Hematopoietic multipotent progenitor cell treated with erythropoietin and hydrocortisone succinate and interleukin-3 and kit ligand, for 8 days (in vitro differentiated cells): ENCODE measurements at places on chromosomes 3 and 15.

DNA sequence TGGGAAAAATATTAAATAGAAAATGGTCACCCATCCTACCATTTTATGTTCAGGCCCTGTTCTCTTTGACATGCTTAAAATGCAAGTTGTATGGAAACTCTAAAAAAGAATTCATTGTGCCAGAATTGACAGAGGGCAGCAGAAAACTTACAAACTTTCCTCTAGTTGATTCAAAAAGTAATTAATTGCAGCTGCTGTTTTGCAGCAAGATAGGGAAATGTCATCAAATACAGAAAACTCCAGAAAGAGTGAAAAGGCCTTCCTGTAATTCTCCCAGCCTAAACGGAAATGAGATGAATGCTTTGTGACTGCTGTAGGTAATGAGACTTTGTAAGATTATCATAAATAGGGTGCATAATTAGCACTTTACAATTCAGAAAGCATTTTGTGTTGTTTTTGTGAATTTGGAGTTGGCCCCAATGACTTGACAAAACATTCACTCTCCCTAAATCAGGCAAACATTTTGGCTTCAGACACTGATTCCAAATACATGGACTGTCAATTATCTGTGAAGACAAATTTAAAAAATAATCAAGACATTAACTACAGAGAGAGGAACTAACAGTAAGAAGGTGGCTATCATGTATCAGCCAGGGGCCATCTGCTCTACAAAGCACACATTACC lies 861.8 kb downstream of the SQOR start:
- no peak for DNase-seq

- DNase-seq = no peak
Measured at GRCh38 chr3:177977381-177978158, 558.7 kb upstream of the KCNMB2 start.

GRCh38 chr3:16145176-16145575 lies 29.3 kb upstream of the GALNT15 start:
- no peak for DNase-seq

DNA sequence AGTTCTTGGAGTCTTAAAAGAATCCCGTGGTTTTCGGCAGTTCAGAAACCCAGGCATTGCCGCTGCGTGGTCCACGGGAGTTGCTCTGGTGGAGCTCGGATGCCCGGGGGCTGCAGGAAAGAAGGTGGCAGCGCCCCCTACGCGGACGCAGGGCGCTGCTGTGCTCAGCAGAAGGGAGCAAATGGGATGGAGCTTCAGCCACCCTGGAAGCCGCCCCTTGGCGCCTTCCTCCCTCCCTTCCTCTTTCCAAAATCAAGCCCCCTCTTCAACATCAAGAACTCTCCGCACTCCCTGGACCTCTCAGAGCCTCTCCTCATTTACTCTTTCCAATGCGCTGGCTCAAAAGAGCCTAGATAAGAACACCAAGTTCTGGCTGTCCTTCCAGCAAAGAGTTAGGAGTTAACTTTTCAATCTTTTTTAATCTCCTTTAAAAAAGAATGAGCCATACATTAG lies 880 bp upstream of the CHRNA7 start:
- no peak for DNase-seq

- DNase-seq = no peak
Measured at GRCh38 chr3:15845475-15845874, 47.7 kb upstream of the ANKRD28 start.
